Activated gamma-delta T cell treated with Interleukin-2 at 50 U/mL for 16 hours (primary cell): ENCODE measurements at places on chromosomes 5 and 9.

GRCh38 chr5:26690511-26690910 is 347.9 kb downstream of the CDH9 start:
- no peak for DNase-seq

GRCh38 chr5:8500426-8500825 is 631.5 kb downstream of the MTRR start:
- DNase-seq: no peak

DNA sequence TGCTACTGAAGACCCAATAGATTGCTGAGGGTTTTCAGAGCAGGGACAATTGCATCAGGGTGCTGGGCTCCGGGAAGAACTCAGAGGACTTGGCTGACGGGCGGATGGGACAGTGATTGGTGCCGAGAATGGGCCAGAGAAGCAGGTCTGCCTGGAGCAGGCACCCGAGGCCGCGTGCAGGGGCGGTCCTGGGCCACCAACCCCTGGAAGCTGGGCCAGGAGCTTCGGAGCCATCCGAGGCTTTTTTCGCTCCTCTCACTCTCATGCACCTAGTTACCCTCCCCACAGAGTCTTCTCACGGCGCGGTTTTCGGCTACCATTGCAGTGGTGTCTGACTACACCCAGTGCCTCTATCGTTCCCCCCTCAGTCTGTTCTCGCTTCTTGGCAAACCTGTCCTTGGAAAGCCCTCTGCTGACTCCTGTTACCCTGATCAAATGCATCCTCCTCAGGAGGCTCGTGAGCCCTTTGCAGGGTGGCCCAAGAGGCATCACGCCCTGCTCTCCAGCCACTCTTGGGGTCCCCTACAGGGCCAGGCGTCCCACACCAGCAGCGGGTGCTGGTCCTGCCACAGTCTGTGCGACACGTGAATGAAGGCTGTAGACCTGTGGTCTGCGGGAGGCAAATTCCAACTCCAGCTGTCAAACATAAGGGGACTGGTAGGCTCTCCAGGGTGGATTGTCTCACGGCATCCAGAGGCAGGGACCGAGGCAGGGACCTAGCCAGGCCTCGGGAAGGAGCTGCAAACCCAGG is 1.2 kb upstream of the CLPTM1L start:
- DNase-seq: no peak

DNA sequence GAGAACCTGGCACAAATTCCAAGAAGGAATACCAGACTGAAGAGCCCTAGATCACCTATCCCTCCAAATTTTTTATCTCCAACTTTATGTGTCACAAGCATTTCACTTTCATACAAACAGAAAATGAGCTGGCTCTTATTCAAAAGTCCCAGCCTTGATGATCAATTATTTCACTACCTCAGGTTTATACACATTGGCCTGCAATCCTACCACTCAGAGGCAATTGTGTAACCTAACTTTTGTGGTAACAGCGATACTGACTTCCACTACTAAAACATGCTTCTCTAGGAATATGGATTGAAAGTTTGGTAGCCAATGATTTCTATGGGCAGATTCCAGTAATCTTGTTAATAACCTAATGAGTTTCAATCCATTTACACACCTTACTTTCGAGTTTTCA is 10.5 kb downstream of the RNF38 start:
- DNase-seq: no peak

- DNase-seq: no peak
These were observed 5.7 kb downstream of the SPARC start for GRCh38 chr5:151680944-151681427.

- no peak for DNase-seq
These were observed 390 bp upstream of the SNX2 start for GRCh38 chr5:122774519-122774860.

GRCh38 chr5:5650242-5650641 is 227.8 kb downstream of the ICE1 start:
- DNase-seq: no peak

GRCh38 chr9:98961513-98962180 is 17.9 kb downstream of the COL15A1 start:
- no peak for DNase-seq

DNA sequence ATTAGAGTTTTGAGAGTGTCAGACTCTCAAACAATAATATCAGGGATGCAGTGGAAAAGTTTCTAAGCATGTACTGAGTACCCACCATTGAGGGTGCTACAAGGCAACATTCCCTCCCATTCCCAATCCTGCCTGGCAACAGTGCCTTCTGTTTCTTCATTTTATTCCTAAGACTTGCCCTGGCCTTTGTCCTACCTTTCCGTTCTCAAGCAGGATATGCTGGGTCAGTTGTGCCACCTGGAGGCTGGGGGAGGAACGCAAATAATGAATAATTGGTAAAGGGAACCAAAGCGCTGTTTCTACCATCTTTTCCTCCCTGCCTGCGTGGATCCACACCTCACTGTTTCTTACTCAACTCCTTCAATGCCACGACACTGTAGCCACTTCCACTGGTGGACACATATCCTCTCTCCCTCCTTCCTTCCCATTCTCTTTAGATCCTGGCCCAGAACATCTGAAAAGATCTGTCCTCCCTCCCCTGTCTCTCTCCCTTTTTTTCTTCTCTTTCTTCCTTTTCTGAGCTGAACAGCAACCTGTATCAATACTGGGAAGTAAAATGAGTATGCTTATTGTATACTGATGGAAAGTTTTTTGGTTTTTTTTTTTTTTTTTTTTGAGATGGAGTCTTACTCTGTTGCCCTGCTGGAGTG is 149.5 kb downstream of the C9orf152 start:
- DNase-seq: peak; percentile 14

- DNase-seq: no peak
These were observed 189.4 kb downstream of the TENT4A start for GRCh38 chr5:6902597-6902996.
